ENCODE measurements at places on chromosomes 2 and 18.
A peak's percentile ranks its signal among the peaks of the same experiment; 100 is the strongest.

DNA sequence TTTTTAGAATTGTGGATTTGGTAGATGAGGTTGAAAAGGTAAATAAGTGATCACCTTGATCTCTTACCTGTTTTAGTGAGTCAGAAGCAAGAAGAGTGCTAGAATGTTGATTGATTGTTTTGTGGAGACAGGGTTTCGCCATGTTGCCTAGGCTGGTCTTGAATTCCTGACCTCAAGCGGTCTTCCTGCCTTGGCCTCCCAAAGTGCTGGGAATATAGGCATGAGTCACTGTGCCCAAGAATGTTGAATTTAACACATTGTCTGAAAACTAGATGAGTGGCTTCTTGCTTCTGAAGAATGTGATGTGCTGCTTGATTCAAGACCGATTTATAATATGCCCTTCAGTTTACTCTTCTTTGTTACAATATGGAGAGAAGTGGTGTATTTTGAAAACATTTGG, 121.3 kb downstream of the FMNL2 start:
- peak; percentile 51 for DNase-seq

DNA sequence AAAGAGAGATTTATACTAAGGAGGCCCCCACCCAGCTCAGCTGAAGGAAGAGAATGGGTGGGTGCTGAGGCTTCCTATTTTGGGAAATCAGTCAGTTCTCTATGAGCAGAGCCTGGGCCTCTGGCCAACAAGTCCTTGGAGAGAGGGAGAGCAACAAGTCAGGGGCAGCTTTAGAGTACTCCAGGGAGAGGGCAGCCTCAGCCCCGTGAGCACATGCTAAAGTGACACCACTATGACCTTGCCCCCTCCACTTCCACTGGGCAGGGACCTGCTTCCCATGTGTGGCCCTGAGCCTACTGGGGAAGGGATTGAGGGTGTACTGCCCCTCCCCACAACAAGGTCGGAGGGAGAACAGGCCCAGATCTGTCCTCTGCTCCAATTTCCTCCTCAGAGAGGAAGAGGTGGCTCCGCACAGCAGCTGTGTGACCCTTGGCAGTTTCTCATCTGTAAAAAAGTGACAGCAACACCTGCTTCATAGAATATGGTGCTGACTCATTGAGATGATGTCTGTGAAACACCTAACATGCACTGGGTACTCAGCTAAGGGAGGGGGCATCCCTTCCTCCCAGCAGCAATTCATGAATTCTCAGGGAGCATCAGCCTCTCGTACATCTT, 72.9 kb downstream of the CLHC1 start:
- DNase-seq, result no peak

DNA sequence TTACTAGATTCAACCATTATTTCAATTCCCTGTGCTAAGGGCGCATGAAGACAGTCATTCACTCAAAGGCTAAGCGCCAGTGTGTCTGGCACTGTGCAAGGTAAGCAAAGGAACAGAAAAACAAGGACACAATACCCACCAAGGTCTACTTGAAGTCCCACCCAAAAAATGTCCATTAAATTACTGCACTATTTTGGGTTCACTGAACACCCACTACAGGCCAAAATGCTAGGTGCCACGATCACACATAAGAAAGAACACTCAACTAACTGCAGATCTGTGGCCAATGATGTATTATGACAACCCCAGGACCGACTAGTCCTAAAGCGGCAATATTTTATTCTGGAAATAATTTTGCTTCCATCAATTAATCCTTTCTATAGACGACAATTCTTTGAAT, 1.8 kb downstream of the TMEM131 start:
- DNase-seq, result no peak

GRCh38 chr2:211944572-211944971, 594.0 kb downstream of the ERBB4 start:
- DNase-seq, result no peak

- DNase-seq, result peak; percentile 23
These were observed 5.4 kb downstream of the METTL21A start for GRCh38 chr2:207619764-207620203.

DNA sequence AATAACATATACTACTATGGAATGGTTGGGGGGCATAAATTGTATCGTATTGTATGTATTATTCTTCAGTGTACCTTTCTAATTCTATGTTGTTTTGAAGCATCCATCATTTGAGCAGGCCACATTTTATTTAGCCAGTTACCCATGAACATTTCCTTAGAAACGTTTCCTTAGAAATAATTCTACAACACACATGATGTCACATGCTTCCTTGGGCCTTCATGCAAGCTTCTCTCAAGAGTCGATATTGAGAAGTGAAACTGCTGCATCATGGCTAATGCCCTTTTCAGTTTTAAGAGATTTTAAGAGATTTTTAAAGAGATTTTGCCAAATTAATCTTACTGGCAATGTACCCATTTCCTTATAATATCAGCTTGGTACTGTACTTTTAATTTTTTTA, 63.9 kb downstream of the ALPK2 start:
- no peak for DNase-seq

GRCh38 chr2:204900487-204900886, 355.2 kb downstream of the PARD3B start:
- no peak for DNase-seq

GRCh38 chr2:202122980-202123720, 50.1 kb downstream of the KIAA2012 start:
- DNase-seq, result no peak

- DNase-seq, result peak; percentile 88
These were observed 82.1 kb downstream of the HS6ST1 start for GRCh38 chr2:128236491-128237035.

GRCh38 chr2:134233728-134234136, 20.1 kb upstream of the MGAT5 start:
- DNase-seq, result no peak

Measured in HCEC 1CT (cell line).